H7 (cell line): ENCODE measurements at places on chromosomes 3 and 15.

DNA sequence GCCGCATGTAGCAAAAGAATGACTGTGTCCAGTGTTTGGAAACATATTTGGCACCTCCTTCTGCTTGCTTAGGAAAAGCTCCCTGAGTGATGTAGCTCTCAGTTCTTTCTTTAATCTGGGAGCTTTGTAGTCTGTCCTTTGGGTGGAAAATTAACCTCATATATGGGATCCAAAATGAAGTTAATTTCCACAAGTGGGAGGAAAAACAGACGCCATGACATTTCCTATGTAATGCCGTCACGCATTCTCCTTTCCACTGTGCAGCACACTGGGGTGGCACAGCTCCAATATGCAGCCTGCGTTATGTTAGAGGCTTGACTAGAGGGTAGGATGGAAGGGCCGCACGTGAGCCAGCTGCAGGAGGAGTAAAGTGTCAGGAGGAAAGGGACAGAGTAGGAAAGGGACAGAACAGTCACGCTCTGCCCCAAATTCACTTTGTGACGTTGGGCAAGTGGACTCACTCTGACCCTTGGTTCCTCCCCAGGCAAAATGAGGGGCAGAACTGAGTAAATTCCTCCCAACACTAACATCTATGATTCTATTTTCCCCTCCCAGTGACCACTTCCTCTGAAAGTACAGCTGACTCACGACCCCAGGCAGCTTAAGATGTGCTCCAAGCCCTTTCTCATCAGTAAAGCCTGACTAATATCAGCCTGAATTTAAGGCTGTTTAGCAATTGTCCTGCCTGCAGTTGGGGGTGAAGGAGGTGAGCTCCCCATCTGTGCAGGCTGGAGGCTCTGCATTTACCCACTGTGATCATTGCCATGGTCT lies 176.5 kb upstream of the PFN2 start:
- DNase-seq: no peak

DNA sequence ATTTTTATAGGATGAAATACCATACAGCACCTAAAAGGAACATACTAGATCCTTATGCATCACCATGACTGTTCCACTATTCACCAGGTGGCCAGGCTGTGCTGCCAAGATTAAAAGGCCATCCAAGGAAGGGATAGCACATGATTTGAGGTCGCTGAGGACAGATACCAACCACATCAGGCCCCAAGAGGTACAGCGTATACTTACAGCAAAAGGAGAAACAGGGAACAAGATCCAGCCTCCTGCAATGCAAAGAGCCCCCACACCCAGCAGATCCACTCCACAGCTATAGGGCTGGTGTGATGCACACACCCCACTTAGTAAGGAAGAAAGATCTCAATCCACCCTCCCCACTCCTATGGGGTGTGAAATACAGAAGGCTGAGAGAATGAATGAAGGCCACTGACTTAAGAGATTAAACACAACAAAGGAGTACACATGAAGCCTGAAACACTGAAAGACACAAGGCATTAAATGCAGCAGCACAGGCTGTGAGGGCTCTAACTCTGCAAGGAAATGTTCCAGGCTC lies 32.0 kb upstream of the ZNF445 start:
- DNase-seq: no peak

GRCh38 chr3:420584-420983 lies 224.0 kb downstream of the CHL1 start:
- DNase-seq: no peak

DNA sequence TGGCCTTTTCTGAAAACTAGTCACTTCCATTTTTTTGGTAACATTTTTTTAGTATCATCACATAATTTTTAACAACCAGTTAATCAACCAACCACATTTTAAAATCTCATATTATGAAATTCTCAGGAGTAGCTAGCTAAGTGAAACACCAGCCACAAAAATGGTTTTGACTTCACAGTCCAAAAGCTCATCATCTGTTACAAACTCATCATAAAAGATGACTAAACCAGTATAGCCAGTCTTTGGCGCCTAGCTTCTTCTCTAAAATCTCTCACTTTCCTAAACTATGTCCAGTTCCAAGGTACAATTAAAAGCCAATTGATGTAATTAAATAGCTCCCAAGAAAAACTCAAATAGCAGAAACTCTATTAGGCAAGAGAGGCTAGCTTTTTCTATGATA lies 88.2 kb upstream of the ZNF385D start:
- DNase-seq: no peak

DNA sequence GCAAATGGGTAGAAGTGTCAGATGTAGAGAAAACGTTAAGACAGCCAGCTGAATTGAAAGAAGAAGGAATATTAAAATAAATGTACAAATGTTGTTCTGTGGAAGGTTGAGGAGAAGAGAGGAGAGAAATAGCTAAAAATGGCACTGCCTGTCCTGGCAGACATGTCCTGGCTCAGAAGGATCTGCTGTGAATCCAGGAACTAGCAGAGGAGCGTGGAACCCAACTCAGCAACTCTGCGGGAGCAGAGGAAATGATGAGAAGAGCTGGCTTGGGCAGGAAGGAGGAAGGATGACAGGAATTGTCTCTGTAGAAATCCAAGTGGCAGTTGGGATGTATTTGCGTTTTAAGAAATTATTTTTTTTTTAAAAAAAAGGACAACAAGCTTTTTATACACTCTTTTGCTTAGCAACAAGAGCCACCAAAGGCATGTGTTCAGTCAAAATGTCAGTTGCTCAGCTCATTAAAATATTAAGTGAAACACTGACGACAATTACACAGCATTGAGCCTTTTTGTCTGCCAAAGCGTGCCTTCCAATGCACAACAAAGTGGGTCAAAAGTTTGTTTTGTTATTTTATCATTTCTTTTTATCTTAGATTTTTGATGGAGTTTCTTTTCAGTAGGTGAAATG lies 16.1 kb downstream of the NANOGP8 start:
- no peak for DNase-seq

GRCh38 chr3:69741032-69741767 lies 1.9 kb downstream of the MITF start:
- no peak for DNase-seq
